ENCODE measurements at places on chromosomes 4 and X.

GRCh38 chrX:16700734-16701133 lies 11.7 kb downstream of the CTPS2 start:
- no peak for DNase-seq

DNA sequence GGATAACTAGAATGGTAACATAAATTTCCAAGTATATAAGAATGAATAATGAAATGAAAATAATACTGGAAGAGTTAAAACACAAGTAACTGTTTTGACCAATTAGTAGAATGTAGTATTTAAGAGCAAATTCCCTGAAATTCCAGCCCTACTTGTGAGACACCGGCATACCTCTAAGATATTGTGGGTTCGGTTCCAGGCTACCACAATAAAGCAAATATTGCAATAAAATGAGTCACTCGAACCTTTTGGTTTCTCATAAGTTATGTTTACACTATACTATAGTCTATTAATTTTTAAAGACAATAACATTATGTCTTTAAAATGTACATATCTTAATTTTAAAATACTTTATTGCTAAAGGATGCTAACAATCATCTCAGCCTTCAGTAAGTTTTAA lies 15.2 kb upstream of the IQCM start:
- no peak for DNase-seq

GRCh38 chrX:40579900-40580536 lies 752 bp upstream of the ATP6AP2 start:
- DNase-seq = no peak

DNA sequence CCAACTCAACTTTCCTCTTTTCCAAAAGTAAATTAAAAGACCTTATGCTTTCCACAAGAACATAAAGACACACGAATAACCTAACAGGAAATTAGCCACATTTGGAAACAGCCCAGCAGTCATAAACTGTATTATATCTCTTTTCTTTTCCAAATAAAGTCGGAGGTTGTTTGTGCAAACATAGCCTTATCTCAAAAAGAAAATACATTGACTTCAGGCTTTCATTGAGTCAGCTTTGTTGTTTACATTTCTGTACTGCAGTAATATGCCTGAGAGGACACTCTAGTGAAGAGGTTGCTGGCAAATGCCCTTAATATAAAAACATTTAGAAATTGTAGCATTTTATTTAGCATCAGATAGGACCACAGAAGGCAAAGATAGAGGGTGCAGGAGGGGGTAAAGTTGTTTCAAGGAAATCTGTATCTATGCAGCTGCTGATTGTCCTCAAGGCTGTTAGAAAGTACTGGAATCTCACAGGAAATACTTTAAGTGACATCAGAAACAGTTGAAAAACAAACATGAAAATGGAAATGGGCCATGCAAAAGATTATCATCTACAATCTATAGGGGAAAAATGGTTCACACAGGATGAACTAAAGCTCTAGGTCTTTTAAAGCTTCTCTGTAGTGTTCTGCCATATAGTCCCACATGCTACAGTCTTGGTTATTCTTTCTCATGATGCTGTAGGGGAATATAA lies 14.5 kb downstream of the LNX1 start:
- no peak for DNase-seq

DNA sequence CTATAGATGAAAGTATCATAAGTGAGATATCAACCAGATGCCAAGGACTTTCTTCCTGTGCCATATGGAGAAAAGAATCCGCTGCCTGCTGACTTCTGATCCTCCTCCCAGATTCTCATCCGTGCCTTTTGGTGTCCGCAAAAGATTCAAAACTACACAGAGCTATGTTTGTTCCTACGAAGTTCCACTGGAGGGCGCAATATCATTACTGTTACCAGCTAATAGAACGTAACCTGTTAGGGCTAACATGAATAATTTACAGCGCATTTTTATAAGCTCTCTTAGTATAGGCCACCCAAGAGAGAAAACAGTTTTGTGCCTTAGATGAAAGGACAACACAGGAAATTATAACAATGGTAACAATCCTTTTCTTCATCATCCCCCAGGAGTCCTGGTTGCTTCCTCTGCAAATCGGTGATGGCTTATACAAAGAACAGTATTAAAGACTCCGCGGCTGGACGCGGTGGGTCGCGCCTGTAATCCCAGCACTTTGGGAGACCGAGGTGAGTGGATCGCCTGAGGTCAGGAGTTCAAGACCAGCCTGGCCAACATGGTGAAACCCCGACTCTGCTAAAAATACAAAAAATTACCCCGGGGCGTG lies 22.8 kb upstream of the CENPVL3 start:
- DNase-seq = no peak

Measured in activated T-helper 1 cell treated with anti-CD3 and anti-CD28 coated beads, Interleukin-12 subunit alpha, Interleukin-12 subunit beta, Interleukin-2, Interleukin-4 antibody, amounts not matched to agents 30 ng/mL and 10 ng/mL and 1 ng/mL, durations not matched to agents 14 hours and 24 hours and 36 hours (primary cell).